SIG-M5 (cell line): ENCODE measurements at places on chromosomes 2 and 18.

DNA sequence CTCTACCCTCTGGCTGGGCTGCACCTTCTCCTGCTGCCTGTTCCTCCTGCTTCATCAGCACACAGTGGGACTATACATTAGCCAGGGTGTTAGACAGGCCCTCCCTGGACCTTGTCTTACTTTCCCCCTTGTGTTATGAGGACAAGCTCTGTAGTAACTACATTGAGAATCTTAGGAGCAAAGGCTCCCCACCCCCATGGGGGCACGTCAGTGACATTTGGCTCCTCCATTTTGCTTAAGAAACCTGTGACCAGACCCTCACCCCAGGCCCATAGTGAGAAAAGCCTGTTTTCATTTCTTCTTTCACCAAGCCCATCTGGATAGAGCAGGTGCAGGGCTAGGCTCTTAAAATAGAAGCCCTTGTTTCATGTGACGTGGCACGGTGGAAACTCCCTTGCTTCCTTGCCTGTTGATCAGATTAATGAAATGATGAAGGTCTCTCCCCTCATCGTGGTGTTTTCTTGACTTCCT lies 146.7 kb downstream of the RPIA start:
- DNase-seq = no peak

DNA sequence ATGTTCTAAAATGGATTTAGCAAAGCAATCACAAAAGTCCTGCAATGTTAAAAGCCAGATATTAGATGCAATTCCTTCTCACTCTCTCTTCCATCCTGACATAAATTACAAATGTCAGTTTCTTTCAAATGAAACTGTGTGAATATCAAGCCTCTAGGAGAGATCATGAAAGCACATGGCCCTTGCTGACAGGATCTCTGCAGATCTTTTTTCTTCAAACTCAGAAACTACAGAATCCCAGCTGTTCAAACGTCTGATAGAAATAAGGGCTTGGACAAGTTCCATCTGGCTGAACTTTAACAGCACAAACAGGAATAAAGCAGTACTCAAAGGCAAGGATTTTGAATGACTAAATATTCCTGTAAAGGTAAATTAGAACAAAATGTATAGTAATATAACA lies 47.6 kb downstream of the PDE1A start:
- no peak for DNase-seq

DNA sequence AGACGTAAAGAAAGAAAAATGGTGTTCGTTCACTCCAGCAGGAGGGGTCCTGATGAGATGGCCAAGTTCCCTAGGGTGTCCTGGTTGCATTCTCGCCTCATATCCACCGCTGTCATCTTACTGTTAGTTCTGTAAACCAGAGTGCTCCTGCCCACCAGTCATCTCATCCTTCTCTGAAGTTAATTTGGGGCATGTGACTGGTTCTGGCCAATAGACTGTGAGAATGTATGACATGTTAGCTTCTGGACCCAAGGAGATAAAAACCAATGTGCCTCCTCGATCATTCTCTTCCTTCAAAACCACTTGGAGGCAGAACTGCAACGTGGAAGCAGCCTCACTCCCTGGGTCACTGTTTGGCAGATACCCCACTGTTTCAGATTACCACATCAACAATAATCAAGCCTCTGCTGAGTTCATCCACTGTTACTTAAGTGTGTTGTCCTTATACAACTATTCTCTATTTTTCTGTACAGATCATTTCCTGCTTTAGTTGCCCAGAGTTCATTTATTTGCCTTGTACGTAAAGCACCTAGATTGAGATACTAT lies 759.1 kb downstream of the TSN start:
- DNase-seq = no peak

DNA sequence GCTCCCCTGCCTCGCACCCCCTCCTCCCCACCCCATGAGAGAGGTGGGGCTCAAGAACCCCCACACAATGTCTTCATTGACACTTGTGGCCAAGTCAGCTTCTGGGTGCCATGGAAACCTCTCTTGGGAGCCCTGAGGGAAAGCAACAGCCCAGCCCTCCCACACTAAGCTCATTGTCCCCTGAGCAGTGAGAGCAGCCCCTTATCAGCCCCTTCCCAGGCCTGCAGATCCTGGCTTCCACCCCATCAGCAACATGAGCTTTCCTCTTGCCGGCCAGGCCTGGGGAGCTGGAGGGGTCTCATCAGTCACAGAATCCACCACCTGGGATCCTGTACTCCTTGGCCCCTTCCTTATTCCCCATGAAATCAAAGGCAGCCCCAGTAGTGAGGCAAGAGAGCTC lies 107.8 kb upstream of the ST3GAL5 start:
- DNase-seq = no peak

DNA sequence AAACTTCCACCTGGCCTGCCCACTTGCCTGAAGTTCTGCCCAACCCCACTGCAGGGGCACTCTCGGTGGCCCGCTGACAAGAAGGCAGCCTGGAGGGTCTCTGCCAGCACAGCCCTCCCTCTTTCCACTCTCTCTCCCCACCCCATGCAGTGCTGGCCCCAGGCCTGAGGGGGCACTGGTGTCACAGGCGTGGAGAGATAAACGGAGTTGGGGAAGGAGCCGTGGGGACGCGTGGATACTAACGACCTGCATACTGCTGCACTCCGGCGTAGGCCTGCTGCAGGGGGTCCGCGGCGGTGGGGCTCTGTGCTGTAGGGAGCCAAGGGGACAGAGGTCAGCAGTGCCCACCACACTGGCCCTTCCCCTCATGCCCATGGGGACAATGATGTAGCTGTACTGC lies 299.3 kb downstream of the CELF4 start:
- no peak for DNase-seq

- DNase-seq = no peak
These were observed 12.3 kb downstream of the MERTK start for GRCh38 chr2:111910609-111911277.
